Amniotic stem cell (primary cell): ENCODE measurements at places on chromosomes 2 and 18.

DNA sequence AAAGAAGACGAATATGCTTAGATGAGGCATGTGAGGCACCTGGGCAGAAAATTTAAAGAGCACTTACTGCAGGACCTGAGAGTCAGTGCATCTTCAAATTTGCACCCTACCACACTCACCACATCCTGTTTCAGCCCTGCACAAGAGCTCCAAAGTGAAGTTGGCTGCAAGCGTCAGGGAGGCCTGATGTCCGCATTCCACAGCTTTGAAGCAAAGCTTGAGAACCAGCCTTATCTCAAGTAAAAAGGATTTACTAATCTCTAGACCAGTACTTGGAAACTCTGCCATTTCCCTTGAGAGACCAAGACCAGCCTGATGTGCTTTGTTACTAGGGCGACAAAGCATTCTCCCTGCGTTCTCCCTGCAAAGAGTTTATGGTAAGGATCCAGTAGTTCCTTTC is 3.4 kb upstream of the ASNSD1 start:
- DNase-seq: no peak

- DNase-seq: no peak
These were observed 78.2 kb upstream of the SLC1A4 start for GRCh38 chr2:64910972-64911433.

DNA sequence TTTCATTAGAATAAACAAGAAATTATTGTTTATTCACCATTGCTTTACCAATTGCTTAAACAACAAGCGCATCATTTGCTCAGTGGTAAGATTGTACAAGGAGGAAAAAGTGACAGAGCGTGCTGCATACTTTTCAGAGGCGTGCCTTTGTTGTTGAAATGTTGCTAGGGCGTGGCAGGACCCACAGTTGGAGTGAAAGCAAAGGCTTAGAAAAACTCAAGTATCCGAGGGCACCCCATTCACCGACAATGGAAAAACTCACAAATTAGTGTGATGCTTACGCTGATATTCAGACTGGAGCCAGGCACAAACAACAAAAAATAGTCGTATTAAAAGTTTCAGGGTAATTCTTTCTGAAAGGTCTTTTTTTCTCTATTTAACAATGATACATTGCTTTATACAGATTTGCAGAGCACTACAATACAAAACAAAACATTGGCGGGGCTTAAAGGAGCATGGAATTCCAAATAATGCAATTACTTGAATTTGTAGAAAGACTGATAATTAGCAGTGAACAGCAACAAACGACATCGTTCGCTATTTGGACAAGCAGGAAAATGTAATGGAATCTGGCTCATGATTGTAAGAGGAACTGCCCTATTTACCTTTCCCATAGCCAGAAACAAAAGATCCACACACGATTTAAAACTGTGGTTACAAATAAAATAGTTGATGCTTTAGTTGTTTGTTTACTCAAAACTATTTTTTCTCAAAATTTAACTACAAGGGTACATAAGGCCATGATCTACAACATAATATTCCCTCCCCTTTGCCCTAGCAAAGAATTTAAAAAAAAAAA is 37.8 kb upstream of the RTTN start:
- DNase-seq: no peak

GRCh38 chr2:186060744-186061440 is 322.3 kb downstream of the FSIP2 start:
- no peak for DNase-seq

DNA sequence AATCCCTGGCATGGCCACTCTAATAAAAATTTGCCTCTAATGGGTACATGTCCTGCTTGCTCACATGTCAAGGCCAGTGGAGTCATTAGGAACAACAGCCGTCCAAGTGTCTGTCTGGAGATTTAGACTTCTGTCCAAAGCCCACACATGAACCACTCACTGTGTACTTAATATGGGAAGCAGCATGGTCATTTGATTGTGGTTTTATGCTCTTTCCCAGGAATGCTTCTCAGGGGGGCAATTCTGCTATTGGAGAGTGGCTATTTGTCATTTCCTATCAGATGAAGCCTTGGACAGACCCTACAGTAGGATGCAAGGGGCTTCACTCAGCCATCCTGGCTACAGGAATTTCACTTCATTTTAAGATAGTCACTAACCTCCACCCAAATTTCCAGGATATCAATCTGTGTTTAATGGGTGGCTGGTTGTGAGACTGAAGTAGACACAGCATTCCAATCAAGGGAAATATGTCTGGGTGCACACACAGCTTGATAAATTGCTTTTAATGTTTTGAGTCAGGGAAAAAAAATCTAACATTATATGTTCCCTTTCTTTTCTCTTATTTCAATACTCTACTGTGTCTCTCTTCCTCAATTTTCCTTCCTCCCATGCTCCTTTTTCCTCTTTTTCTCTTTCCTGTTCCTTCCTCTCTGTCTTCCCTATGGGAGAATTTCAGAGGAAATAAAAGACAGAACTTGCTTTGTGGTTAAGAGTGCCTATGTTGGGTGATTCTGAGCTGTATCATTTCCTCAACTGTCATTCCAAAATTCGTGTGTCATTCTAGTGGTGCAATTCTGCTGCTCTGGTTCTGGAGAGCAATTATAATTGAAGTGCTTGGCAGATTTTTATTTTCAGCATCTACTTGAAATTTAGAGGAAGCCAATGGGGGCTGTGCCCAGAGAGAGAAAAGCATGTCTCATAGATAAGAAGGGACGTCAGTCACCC is 320.1 kb downstream of the OSR1 start:
- DNase-seq: peak; percentile 49

GRCh38 chr2:33443274-33443829 is 33.1 kb upstream of the RASGRP3 start:
- DNase-seq: no peak

GRCh38 chr2:218432676-218433365 is 13.9 kb downstream of the VIL1 start:
- DNase-seq: no peak

DNA sequence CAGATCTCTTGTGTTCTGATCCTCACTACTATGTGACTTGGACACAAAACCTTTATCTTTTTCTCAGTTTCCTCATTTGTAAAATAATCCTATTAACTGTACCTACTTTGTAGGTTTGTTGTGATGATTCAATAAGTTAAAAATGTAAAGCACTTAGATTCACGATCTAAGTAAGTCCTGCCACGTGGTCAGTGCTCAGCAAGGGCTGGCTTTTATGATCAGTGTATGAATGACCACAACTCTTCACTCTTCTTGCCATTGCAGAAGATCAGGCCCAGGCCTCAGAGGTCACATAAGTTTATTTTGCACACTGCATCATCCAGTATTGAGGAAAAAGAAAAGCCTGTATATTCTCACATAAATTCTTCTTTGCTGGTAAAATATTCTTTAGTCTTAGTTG is 1192.5 kb upstream of the ACVR2A start:
- no peak for DNase-seq

- DNase-seq: no peak
These were observed 156.5 kb downstream of the ARL6IP6 start for GRCh38 chr2:152874955-152875354.

DNA sequence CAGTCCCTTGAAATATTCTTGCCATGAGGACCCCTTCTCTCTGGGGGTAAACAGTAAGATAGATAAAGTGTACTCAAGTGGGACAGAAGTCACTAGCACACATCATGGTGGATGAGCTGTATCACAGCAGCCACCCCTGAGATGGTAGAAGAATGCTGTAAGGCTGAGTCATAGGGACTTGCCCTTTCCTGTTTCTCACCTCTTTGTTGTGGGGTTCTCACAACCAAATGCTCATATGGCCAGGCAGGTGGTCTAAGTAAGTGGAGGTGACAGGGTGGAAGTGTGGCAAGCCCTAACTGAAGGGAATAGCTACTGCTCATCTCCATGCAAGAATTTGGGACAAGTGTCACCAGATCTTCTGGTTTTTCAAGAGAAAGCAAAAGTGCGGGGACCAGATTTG is 202.7 kb upstream of the SLC14A2 start:
- DNase-seq: no peak

GRCh38 chr2:21395366-21395765 is 271.6 kb downstream of the TDRD15 start:
- no peak for DNase-seq

DNA sequence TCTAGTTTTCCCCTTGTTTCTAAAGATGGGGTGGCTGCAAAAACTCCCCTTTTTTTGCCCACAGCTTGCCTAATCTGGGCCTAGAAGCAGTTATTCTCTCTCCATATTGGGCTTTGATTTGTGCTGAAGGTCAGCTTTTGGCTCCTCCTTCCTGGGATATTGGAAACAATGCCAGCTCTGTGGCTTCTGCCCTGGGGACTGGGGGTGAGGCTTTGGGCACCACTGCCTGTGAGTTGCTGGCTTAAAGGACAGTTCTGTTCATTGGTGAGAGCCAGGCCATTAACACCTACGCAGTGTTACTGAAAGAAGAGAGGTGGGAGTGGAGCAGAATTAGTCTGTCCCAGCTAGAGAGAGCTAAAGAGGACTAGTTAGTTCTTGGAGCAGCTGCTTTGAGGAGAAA is 4.3 kb downstream of the UBXN2A start:
- no peak for DNase-seq

GRCh38 chr2:98518101-98518500 is 73.4 kb downstream of the INPP4A start:
- no peak for DNase-seq

DNA sequence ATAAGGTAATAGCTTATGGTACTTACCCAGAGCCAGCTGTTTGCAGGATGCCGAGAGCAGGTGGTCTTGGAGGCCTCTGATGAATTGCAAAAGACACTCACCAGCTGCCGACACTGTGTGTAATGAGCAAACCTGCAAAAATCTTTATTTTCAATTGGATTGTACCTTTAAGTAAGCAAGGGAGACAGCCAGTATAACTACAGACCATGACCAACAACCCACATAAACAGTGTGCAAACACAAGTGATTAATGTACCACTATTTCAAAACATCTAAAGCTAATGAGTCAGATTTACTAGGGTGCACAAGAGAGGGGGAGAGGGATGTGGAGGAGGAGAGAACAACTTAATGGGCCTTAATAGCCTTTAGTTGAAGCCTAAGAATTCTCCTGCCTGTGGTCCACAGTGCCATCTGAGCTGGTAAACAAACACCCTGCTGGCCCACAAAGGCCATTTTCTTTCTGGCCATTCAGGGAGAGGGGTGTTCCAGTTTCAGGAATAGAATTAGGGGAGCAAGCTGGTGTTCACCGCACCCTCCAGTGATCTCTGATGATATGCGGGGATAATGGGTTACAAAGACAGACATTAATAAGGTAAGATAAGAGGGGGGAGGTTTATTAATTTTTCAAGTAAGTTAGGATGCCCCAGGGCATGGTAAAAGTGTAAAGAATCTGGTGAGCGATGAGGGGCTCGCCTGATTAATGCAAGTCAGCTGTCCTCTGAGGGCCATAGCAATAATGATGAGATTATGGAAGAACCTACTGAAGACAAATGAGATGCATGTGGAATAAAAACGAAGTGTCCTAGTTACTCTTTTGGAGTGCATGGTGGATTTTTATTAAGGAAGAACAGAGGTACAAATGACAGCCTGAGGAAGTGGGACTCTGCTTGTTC is 196.4 kb downstream of the HRH4 start:
- no peak for DNase-seq

DNA sequence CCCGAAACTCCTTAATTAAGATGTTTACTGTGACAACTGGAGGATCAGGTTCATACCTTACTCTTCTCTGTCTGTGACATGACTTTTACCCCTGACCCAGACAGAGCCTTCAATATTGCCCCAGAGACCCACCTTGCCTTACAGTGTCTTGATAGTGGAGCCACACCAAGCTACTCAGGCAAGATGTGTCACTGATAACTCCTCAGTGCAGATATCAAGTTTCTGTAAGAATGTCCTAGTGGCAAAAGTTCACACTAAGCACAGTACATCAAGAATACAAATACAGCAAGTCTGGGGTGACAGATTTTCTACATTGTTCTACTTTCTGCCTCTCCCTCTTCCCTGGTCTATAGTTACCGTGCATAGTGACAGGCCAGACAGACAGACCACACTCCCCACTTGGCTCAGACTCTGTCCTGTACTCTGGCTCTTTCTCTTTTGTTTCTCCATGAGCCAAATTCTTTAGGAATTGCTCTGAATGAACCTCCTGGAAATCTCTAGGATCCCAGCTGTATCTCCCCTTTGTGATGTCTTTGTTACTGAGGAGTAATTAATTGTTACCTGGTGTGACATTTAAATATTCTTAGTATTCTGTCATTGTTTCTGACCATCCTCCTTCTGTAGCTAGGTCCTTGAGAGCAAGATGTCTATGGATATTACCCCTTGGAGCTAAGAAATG is 24.1 kb upstream of the APOB start:
- no peak for DNase-seq

- DNase-seq: no peak
These were observed 31.6 kb upstream of the RNF138 start for GRCh38 chr18:32060026-32060425.

GRCh38 chr2:128790541-128791001 is 471.9 kb upstream of the HS6ST1 start:
- no peak for DNase-seq

GRCh38 chr2:234267534-234267933 is 217.0 kb downstream of the SPP2 start:
- no peak for DNase-seq

DNA sequence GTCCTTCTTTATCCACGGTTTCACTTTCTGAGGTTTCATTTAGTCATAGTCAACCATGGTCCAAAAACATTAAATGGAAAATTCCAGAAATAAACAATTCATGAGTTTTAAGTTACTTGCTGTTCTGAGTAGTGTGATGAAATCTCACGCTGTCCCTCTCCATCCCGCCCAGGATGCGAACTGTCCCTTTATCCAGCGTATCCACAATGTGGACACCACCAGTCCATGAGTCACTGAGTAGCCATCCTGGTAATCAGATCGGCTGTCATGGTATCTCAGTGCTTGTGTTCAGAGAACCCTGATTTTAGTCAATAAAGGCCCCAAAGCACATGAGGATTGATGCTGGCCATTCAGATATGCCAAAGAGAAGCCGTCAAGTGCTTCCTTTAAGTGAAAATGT is 3.7 kb downstream of the SP140L start:
- no peak for DNase-seq

- no peak for DNase-seq
These were observed 86.6 kb upstream of the FAM237A start for GRCh38 chr2:206555721-206556120.

GRCh38 chr2:246489-247144 is 17.2 kb downstream of the SH3YL1 start:
- peak; percentile 57 for DNase-seq

- no peak for DNase-seq
These were observed 44.3 kb downstream of the CALCRL start for GRCh38 chr2:187403568-187404260.

- no peak for DNase-seq
These were observed 814 bp downstream of the FKBP7 start for GRCh38 chr2:178477443-178478129.

DNA sequence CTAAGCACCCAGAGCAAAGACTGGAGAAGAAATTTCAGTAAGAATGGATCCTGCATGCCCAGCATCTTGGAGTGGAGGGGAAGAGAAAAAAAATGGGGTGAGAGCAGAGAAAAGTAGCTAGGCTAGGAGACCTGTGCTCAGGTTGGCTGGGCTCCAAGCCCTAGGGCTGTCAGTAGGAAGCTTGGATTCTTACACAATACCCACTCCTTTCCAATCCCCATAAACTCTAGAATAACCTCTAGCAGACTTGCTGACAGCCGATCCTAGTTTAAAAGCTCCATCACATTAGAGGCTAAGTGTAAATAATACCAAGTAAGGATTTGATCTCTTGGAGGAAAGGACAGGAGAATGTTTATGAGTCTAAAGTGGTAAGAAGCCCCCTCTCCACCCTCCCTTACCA is 46.2 kb upstream of the NABP1 start:
- no peak for DNase-seq

GRCh38 chr2:152694161-152694661 is 23.1 kb downstream of the PRPF40A start:
- peak; percentile 31 for DNase-seq

- no peak for DNase-seq
These were observed 34.6 kb upstream of the B3GNT7 start for GRCh38 chr2:231360881-231361371.
